ENCODE measurements at places on chromosomes 2 and 18.
A peak's percentile ranks its signal among the peaks of the same experiment; 100 is the strongest.

GRCh38 chr18:76994086-76994654 lies 138.4 kb downstream of the MBP start:
- no peak for DNase-seq

DNA sequence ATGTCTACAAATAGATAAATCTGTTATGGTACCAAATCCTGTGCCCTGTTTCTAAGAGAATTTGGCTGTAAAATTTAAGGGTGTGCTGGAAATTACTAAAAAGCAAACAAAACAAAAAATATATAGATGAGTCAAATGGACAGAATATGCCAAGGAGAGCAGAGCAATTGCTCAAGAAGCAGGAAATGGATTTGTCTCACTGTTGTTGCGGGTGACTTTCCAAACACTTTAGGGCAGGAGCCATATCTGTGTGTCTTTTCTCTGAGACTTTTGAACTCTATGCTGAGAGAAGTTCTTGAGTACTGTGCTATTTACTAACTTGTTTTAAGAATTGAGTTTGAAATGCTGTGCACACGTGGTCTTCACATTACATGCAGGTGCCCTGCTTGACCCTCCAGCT lies 221.7 kb downstream of the PHLPP1 start:
- no peak for DNase-seq

GRCh38 chr18:76710646-76711520 lies 111.5 kb upstream of the ZNF236 start:
- DNase-seq: no peak

DNA sequence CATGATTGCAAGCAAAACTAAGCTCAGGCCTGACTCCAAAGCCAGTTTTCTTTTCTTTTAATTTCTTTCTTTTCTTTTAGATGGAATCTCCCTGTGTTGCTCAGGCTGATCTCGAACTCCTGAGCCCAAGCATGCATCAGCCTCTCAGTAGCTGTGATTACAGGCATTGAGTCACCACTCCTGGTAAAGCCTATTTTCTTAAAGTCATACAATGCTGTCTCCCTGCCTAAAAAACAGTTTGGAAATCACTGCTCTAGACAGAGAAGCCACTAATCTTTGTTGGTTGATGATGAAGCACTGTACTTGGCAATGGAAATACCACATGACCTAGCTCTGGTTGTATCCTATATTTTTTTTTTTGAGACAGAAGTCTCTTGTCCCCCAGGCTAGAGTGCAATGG lies 33.1 kb upstream of the ZNF532 start:
- peak; percentile 60 for DNase-seq

- DNase-seq: no peak
Measured at GRCh38 chr2:24690524-24690923, 102.7 kb downstream of the PTRHD1 start.

DNA sequence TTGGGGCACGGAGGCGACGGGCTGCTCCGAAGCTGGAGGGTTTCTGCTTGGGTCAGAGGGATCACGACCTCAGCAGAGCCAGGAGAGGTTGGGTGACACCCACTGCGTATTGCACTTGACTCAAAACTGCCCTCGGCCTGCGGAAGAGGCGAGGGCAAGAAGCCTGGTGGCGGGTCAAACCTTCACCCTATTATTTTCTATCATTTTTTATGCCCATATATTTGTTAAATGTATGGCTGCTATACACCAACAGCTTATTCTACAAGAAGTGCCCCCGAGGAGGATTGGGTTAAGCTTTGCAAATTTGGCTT lies 12.6 kb upstream of the SATB2 start:
- no peak for DNase-seq

DNA sequence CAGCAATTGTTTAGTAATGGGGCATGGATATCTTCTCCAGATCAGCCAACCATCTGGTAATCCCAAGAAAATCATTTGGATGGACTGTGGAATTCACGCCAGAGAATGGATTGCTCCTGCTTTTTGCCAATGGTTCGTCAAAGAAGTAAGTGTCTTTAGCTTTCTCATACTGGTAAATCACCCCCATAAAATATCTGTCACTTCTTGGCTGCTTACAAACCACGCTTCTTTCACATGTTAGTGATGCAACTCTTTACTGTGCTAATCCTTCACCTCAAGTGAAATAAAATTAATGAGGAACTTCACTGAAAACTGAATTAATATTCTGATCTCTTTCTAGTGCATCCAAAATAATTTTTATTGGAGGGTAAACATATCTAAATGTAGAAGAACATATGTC lies 18.9 kb downstream of the CPO start:
- DNase-seq: no peak

GRCh38 chr2:222592176-222592575 lies 63.7 kb downstream of the FARSB start:
- no peak for DNase-seq

DNA sequence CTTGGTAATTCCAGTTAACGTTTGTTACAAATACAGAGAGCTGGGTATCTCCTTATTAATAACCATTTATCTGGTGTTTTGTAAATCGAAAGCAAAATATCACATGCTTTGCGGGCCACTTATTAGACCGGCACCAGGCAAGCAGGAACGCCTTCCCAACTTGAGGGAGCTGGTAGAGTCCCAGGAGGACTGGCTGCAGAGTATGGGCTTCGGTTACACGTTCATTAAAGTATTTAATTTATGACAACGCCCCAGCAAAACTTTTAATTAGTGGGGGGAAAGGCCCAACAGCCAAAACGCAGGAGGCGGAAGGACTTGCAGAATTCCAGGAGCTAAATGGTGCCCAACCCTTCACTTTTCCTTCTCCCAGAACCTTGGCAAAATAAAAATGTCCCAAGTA lies 3.7 kb downstream of the SMAD7 start:
- DNase-seq: no peak

DNA sequence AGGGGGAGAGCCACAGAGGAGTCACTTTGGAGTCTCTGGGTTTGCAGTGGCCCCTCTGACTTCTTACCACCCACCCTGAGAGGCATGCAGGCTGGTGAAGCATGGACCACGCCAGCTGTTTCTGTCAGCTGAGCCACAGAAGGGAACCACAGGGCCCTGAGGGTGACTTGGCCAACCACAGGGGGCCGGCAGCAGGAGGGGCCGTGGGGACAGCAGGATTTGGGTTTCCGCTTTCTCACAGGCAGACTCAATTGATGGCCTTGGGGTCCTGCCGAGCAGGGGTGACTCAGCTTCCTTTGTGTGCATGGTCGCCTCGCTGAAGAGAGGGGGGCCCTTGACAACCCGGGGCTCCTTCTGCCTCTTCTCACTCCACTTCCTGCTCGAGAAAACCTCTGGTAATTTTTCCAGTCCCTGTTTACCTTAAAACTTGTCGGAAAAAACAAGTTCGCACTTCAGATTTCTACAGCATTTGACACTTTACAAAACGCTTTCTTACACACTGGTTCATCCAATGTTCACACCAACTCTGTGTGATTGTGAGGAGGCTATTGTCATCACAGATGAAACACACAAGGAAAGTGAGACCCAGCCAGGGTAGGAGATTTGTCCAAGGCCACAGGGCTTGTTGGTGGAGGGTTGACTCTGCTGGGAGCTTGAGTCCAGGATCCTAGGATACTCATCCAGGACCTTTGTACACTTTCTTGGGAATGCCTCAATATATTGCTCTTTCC lies 311.2 kb downstream of the LPIN1 start:
- no peak for DNase-seq

DNA sequence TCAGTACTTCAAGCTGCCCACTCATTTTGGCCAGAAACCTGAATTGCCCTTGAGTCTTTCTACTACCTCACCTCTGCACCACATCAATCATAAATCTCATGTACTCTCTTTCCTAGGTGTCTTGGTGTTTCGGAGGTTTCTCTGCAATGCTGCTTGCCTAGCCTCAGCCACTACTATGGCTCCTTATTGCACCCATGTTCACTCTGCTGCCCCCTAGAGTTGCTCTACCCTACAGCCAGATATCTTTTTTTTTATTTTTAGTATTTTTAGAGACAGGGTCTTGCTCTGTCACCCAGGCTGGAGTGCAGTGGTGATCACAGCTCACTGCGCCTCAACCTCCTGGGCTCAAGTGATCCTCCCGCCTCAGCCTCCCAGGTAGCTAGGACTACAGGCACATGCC lies 413.0 kb downstream of the PTPRM start:
- no peak for DNase-seq

DNA sequence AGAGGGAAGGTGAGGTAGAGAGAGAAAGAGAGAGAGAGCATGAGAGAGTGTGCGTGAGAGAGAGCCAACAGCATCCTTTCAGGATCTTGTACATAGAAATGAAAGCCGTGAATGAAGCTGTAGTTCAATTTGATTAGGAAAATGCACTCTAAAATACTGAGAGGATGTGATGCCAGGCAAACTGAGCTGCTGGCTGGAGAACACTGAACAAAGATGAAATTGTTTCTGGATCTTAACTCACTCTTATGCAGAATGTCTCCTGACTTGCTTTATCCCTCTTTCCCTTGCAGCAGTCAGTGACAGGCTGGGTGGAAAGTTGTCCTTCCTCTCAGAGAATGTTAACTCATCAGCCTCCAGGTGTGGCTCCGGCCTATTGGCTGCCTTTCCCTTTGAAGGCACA lies 10.7 kb downstream of the LYPD1 start:
- no peak for DNase-seq

DNA sequence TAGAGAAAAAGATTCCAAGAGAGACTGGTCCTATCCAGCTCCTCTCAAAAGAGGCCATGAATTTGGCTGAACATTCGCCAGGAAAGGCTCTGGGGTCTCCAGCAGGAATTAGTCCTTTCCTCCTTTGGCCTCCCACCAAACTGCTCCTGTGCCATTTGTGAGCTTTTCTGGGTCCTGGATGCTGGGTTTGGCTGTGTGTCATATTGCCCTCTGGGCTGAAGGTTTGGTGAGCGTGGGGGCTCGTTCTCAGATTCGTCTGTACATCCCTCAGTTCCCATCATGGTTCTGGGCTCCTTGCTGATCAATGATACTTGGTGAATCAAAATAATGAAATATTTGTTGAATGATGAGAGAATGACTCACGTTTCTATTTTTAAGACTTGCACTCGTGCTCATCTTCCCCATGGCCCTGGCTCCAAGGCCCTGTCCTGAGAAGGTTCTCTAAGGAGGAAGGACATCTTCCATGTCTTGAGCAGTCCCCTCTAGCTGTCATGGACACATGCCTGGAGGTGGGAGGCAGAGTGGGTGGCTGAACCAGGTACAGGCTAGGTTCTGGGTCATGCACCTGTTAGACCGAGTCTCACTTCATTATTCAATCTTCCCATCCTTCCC lies 47.8 kb upstream of the RHOB start:
- DNase-seq: no peak

DNA sequence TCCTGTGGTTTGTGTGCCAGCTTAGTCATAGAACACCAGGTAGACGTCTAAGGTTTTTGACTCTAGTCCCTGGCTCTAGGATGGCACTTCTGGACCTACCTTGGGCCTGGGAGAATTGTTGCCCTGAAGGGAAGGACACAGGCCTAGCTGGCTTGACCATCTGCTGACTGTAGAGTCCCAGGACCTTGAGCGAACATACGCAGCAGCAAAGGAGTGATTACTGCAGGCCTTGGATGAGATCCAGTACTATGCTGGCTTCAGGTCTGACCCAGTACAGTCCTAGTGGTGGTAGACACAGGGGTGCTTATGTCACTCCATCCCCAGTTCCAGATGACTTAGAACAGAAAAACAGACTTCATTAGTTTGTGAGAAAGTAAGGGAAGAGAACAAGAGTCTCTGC lies 37.7 kb downstream of the ST8SIA3 start:
- no peak for DNase-seq

GRCh38 chr18:13441736-13442135 lies 223.2 kb downstream of the LDLRAD4 start:
- DNase-seq: no peak

GRCh38 chr18:51193621-51194287 lies 3.7 kb downstream of the MEX3C start:
- peak; percentile 21 for DNase-seq

DNA sequence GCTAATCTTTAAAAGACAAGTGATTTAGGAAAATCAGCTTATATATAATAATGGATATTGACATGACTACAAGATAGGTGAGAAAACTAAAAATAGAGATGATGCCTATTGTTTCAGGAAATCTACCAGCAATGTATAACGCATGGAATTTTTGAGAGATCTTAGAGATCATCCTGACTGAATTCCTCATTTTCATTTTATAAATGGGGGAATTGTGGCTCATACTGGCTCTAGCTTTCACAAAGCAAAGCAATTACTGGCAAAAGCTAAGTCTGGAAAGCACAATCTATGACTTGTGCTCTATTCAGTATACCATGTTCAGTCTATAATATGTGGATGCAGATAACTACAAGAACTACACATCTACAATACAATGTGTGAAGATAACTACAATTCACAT lies 51.9 kb upstream of the FANCL start:
- DNase-seq: no peak

DNA sequence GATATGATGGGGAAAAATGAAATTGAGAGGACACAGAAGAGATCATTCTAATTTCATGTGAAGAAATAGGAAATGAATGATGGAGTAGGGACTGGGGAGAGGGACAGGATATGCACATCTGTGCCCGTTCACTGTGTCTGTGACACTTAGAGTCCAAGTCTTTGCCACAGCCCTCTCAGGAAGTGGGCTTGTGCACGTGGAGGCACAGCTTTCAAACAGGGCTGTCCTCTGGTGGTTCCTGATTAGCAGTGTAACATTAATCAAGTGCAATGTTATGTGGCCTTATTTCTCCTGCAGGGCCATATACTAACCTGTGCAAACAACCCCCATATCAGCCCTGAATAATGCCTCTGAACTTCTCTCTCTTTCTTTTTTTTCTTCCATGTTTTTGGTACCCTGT lies 312.2 kb upstream of the FAM98A start:
- DNase-seq: no peak

GRCh38 chr2:120404274-120404673 lies 58.3 kb downstream of the INHBB start:
- no peak for DNase-seq

DNA sequence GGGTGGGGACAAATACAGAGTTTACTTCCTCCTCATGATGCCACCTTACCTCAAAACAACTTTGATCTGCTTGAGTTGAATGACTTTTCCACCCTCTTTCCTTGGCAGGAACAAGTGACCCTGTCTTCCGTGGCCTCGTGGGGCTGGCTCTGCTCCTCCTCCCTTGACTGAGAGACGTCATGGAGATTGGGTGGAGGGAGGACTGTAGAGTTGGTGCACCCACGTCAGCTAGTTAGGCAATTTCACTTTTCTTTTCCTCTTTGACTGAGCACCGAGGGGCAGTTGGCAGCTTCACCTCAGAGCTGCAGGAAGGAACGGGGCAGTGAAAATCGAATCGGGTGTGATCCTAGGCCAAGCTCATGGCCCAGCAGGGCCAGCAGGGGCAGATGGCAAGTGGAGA lies at the start of gene SP140:
Gene SP140, plus strand, starts transcription at position 251 of the 400 bp plus-strand sequence. Its CDS starts 109 bp downstream, at position 360.
- no peak for DNase-seq

DNA sequence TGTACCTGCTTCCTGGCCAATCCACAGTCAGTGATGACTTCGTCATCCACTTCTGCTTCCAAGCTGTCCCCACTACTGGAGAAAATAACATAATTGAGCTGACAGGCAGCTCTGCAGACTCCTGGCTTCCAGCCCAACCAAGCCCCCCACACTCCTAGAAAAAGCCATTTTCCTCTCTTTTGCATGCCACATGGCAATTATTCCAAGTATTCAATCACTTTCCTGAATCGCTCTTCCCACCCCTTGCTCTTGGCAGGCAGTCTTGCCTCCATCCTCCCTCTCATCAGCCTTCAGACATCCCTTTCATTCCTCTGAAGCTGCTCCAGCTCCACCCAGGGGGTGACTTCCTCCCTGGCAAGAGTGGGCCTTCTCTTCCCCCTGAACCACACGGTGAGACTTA lies 14.3 kb upstream of the ST8SIA5 start:
- peak; percentile 18 for DNase-seq
